ENCODE measurements at places on chromosomes 5 and 9.

- DNase-seq = no peak
Measured at GRCh38 chr5:172303572-172304335, 20.2 kb upstream of the UBTD2 start.

- no peak for DNase-seq
Measured at GRCh38 chr5:147575598-147575997, 65.7 kb upstream of the DPYSL3 start.

- no peak for DNase-seq
Measured at GRCh38 chr9:29214690-29215253, 1641.5 kb upstream of the C9orf72 start.

GRCh38 chr9:125990186-125990792 is 243.1 kb downstream of the PBX3 start:
- DNase-seq = no peak

DNA sequence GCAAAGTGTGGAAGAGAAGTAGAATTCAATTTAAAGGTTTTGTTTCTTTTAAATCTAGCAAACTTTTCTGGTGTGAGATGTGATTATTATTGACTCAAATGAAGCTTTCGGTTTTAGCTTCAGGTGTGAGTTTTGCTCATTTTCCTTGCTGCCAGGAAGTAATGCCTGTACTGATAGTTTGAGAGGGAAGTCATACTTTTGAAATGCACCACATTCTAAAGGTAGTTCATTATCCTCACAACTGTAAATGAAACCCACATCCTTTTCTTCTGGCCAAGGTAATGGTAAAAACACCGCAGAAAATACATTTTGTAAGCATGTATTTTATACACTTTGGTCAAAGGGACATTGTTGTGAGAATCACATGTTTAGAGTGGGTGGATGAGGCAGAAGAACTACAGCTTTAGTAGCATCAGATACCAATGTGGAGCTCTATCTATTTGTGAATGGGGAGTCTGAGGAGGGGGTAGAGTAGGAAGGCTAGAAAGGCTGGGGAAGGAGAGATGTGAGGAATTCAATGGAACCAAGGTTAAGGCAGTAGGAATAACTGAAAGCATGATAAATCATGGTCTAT is 167.0 kb upstream of the CDKN2B start:
- DNase-seq = no peak

GRCh38 chr9:133533857-133534256 is 647 bp upstream of the ADAMTSL2 start:
- no peak for DNase-seq

DNA sequence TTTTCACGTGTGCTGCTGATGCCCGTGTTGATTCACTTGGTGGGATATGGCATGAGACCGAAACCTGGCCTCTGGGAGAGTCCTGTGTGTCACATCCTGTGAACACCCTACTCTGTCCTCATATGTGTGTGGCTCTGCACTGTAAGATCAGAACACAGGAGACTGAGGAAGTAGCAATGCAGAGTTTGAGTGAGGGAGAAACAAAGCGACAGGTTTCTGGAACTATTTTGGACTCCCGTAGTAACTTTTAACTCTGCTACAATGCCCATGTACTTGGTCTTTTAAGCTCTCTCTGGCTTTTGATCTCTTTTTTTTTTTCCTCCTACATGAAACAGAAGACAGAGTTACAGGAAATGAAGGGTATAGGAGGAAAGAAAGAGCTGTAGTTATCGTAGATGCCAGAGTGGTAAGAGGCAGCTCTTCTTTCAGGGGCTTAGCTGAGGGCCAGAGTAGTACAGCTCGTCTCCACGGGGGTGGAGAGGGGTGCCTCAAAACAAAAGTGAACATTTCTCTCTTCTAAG is 26.6 kb downstream of the GRAMD2B start:
- DNase-seq = no peak

DNA sequence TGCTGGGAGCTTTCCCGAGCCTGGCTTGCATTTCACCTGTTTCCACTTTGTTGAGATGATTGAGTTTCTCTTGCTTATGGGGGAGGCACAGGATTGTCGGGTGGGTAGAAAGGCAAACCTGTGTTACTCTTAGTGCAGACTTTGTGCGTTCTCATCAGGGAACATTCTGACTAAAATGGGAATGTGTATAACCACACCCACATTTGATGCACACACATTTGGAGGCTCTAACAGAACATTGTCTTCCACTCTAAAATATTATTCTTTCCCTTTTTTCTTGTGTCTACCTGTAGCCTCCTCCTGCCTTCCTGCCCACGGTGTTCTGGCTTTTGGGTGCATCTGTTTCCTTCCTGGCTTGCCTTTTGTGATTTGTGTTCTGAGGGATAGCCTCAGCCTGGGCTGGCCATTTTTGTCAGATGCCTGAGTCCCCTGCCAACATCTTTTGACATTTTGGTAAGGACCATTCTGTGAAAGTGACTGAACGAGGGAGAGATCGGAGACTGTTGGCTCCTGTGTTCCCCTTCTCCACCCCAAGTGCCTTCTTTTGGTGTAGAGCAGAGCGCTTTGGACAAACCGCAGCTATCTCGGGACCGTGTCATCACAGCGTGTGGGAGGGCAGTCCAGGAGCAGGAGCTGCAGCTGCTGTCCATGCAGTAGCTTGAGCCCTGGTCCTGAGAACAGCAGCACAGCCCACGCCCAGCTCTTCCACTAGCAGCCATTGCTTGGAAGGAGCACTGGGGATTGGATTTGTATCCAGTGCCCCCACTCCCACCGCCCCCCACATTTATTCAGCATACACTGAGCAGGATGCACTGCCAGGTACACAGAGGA is 101.4 kb downstream of the ARHGAP26 start:
- DNase-seq = no peak

DNA sequence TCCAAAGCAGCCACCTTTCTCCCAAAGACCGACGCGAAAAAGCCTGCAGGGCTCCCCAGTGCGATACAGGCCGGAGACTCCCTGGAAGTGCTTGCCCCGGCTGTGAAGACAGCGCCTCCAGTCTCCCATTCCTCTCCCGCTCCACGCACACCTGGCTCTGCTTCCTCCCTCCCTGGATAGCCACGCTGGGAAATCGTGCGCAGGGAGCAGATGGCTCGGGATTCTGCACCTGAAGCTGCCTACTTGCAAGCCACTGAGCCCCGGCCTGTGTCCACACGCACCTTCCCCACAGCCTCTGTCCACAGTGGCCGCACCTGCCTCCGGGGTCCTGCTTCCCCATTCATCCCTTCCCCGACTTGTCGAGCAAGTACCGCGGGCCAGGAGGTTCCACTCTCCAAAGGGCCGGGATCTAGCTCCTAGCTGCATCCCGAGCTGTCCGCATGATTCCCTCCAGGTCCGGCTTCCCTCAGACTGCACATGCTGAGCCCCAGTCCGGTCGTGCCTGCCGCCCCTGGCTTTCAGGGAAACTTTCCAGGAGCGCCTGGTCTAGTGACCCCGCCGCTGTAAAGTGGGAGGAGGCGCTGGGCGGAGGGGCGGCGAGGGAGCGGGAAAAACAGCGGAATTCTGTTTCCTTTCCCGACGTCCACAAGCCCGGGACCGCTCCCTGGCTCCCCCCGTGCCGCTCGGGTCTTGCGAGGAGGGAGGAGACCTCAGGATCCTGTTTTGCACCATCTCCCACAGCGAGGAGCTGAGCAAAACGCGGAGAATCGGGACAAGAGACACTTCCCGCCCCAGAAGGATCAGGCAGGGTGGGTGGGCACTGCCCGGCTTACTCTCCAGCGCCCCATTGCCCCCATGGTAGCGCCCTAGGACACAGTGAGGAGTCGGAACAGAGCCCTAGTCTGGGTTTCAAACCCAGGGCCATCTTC is 2.0 kb downstream of the SEMA6A start:
- DNase-seq = no peak

GRCh38 chr9:115804206-115804605 is 349.4 kb upstream of the PAPPA start:
- DNase-seq = no peak

DNA sequence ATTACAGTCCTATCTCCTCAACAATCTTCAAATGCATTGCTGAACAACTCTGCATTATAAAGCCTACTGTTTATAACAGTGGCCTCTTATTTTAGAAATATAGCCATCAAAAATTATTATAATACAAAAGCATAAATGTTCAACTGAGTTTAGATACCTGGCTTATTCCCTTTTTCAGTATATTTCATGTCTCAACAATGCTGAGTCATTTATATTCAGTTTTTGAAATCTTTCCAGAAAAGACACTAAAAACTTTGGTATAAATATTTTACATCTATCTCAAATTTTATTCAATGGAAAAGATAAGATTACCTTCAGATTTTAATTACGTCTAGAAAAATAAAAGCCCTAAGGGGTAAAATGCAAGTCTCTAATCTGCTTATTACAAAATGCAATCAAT is 37.9 kb downstream of the LURAP1L start:
- DNase-seq = no peak

DNA sequence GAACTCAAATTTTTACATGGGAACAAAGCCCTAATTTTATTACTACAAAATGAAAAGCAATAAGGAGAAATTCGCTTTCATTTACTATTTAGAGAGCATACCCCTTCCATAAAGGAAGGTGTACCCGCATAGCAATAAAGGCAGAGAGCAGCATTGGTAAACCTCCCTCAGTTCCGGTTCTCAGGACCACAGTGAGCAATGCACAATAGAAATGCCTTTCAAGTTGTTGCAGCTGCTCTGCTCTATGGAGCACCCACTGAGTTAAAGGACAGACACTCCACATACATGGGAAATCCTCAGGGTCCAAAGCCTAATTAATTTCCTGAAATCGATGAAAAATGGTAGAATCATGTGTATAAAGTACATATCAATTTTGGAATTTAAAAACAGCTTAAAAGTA is 89.9 kb upstream of the MPDZ start:
- no peak for DNase-seq

GRCh38 chr5:179864686-179865085 is 6.1 kb upstream of the MRNIP start:
- DNase-seq = no peak

- no peak for DNase-seq
Measured at GRCh38 chr5:65413822-65414221, 67.9 kb downstream of the ADAMTS6 start.

DNA sequence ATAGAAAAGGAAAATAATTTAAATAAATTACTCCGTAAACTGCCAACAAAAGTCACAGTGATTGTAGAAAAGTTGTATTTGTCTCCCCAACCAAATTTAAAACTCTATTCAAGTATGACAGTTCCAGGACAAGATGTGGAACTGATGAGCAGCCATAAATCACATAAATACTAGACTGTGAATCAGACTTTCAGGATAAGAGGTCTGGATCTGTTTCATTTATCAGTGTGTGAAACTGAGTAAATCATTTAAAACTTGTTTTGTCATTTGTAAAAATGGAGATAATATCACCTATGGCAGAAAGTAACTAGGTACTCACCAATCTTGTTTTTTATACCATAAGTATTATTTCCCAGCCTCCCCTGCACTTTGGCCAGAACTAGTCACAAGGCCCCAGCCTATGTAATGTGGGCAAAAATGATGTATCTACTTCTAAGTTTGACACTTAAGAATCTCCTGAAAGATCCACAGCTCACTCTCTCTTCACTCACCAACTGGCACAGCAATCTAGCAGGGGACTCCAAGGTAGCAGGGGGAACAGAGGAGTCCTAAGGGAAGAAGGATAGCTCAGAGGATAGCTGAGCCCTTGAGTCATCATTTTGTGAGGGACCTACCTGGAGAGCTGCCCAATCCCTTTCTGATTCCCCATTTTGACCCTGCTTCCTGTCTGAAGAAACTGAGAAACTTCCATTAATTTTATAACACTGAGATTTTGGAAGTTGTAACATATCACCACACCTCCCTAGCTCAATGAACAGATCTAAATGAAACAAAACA is 31.6 kb downstream of the TMEM161B start:
- no peak for DNase-seq

All from AG09319 (cell line).